NAMALWA (cell line): ENCODE measurements at places on chromosomes 4 and X.

DNA sequence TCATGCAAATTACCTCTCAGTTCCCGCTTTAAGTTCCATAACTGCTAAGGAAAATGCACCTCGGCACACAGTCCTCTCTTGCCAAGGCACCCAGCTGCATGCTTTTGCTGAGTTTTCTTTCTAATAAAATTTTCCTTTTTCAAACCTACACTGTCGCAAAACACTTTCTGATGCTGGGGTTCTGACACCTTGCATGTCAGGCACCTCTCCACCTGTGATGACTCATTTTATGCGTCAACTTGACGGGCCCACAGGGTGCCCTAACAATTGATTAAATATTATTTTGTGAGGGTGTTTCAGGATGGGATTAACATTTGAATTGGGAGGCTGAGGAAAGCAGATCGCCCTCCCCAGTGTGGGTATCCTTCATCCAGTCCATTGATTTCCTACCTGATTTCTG, 291.0 kb upstream of the STS start:
- no peak for DNase-seq

GRCh38 chrX:149993989-149994388, 55.7 kb upstream of the EOLA2 start:
- no peak for DNase-seq

GRCh38 chr4:146222313-146222712, 8.0 kb downstream of the REELD1 start:
- DNase-seq = no peak

DNA sequence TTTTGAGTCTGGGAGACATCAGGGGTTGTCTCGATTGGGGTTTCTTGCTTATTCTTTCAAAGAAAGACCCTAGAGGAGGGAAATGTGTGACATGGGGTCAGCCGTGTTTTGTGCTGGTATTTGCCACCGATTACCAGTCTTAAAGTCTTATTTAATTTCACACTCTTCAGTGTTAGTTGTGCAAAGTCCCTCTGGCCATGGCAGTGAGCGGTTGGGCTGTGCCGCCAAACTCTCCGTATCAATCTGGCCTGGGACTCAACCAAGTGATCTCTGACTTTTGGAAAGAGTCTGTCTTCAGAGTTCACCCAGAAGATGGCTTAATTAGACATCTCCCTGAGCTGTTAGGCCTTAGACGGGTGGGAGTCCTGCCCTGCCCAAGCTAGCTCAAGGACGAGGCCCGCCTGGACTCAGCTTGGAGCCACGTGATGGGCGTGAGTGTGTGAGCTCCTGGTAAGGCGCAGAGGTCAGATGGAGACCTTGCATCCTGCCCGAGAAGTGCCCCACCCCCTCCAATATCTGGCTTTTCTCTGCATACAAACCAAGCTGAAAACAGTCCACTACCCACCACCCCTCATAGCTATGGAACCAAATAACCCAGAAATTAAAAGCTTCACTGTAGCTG, 3.8 kb upstream of the PITX2 start:
- no peak for DNase-seq

DNA sequence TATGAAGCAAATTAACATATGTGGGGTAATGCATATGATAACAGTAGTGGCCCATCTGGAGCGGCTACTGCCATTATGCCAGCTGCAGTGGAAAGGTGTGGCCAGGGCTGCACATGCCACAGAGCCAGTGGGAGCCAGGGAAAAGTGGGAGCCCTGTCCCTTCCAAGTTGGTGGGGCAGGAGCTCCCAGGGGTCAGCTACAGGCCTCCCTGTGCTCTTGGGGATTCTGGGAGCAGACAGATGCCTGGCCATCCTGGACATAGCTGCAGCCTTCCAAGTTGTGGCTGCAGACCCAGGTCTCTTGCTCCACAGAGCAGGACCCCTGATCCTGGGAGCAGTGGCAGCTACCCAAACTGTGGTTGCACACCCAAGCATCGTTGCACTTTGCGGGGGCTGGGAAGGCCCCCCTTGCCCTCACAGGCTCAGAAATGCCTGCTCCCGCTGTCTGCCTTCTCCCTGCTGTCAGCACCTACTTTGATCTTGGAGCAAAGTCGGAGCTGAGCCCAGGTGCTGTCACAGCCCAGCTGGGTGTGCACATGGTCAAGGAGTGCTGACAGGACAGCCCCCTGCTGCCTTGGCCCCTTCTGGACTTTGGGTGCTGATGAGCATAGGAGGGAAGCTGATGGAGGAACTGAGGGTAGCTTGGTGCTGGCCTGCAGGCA, 67.8 kb downstream of the NAA11 start:
- no peak for DNase-seq
